Upper lobe of right lung (tissue), 1 donor: ENCODE measurements at places on chromosomes 16 and 17. TPM values are rescaled to one million over a fixed set of nuclear protein-coding genes. Genes with fewer than 3 reads are reported as not detected.

DNA sequence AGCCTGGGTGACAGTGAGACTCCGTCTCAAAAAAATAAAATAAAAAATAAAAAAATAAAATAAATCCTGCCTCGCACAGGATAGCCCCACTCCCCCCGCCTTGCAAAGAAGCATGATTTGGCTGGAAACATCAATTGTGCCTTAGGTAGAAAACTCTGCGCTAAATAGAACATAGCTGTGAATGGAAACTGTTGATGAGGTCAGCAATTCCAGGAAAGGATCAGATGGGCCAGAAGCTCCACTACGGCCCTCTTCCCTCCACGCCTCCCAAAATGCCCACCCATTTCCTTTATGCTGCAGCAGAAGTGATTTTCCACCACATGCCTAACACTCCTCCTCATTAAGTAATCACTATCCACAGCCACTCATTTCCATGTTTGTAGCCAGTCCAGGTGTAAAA lies 473.4 kb downstream of the XYLT1 start:
- DNase-seq = no peak

GRCh38 chr17:50939542-50939794 lies 73.3 kb upstream of the TOB1 start:
- DNase-seq = no peak

DNA sequence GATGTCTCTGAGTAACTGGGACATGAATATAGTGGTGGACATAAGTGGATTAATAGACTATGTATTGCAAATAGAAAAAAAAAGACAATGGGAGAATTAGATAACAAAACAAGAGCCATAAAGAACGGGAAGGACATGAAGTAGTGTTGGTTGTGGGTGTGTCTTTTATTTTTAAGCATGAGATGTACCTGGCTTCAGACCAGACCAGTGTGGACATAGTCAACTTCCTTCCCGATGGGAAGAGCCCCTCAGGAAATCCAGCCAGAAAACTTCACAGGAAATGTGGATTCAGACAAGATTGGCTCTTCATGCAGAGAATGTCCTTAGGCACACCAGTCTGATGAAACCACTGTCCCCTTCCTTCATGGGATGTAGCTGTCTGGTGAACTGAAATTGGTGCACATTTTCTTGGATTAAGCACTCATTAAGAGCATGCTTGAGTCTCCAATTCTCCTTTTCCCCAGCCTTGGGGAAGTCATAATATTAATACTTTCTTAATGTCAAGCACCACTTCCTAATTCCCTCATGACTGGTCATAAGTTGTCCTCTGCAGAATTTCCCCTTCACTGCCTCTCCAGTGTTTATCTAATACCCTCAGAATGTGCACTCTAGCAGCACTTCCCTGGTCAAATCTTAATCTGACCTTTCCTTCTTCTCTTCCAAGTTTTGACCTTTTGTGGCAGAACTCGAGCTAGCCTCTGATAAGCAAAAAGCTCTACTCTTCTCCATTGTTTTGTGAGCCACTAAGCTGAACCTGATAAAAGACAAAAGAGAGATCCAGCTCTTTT lies 350.6 kb upstream of the MAF start:
- DNase-seq = no peak

DNA sequence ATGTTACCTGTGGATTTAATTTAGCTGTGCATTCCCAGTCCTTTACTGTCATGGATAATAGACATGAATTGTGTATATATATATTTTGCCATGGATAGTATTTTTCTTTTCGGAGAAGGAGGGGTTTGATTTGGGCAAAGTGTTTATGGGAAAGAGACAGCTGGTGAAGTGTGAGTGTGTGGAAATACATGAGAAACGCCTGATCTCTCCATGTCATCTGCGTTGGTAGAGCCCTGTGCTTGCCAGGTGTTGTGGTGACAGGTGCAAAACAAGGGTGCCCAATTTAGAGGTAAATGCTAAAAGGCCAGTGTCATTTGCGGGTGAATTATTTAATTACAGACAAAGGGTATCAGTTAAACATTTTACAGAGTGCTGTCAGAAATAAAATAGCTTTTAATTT lies 23.4 kb downstream of the NDEL1 start:
- DNase-seq = no peak

- no peak for DNase-seq
These were observed 8.6 kb upstream of the PECAM1 start for GRCh38 chr17:64399071-64399766.

DNA sequence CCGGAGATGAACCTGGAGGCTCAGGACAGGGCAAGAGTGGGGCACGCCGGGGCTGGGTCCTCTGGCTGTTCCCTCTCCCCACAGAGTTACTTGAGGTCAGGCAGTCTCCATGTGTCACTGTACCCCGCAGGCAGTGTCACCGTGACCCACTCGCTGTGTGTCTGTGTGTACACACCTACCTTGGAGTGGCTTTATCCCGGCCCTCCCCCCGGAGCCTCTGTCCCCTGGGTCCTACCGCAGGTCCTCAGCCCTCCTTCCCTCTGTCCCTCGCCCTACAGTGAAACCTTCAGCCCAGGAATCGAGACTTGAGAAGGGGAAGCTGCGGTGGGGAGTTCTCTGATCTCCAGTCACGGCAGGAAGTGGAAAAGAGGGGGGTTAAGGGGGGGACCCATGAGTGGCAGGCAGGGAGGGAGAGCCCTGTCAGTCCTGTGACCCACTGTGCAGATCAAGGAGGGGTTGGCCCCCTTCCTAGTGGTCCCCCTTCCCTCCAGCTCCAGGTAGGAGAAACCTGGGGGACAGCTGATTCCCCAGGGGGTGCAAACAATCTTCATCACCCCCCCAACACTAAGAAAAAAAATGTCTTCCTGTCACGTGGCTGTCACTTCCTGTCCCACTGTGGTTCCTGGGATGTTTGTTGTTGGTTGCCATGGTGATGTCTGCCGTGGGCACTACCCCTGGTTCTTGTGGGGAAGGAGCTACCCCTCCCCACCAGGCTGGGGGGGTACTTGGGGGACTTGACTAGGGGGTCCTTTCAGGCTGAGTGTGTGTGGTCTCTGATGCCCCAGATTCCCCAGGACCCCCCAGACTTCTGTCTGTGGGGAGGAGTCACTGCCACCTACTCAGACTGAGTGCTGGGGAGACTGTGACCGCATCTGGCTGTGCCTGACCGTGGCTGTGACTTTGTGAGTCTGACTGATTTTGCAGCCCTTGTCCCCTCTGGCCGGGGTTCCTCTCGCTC lies 13.7 kb downstream of the RARA start:
- peak; percentile 89 for DNase-seq

DNA sequence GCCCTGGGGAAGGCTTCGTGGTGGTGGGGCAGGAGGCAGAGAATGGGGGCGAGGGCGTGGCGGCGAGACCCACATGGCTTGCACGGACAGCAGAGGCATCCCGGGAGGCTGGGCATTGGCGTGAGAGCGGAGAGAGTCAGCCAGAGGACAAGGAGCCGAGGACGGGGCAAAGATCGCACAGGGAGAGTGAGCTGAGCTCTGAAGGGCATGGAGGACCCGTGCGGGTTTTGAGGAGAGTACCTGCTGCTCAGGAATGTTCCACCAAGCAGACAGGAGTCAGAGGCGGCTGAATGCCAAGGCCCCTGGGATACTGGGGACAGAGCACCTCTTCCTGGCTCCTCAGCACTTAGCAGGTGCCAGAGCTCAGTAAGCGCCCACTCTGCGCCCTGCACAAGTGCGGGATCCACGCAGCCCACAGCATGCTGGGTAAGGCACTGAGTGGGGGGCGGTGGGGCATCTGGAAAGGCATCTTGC lies 47.8 kb downstream of the ARHGAP27 start:
- no peak for DNase-seq

DNA sequence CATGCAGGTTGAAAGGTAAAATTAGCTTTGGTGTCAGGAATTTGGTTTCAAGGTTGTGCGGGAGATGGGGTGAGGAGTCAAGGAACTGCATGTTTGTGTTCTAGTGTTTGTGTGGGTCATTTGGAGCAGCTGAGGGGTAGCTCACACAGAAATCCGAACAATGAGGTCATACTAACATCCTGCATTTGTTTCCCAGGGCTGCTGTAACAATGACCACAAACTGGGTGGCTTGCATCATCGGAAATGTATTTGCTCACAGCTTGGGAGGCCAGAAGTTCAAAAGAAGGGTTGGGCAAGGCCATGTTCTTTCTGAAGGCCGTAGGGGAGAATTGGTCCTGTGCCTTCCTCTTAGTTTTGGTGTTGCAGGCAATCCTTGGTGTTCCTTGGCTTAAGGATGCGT lies 287.4 kb downstream of the HAPSTR1 start:
- DNase-seq = no peak

DNA sequence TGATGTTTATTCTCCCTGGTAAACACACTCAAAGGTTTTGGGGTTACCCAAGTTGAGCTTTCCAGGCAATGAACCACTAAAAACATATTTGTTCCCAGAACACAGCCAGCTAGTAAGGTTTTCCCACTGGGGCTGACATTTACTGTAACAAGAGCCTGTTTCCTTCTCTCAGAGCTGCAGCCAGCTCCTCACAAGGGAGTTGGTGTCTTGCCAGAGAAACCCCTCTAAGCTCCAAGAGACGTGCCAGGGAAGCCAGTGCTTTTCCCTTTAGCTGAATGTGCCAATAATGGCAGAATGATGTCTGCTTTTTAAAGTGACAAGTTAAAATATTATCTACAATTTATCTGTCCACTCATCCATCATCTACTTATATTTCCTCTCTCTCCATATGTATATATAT lies 170.8 kb upstream of the RBFOX1 start:
- no peak for DNase-seq

- no peak for DNase-seq
These were observed 12.2 kb downstream of the MPP3 start for GRCh38 chr17:43820759-43821158.

GRCh38 chr16:47366228-47366627 lies 94.6 kb downstream of the ITFG1 start:
- no peak for DNase-seq

Gene FBRS
- 65.0 TPM for total RNA-seq

- DNase-seq = no peak
These were observed 506.2 kb upstream of the ZFHX3 start for GRCh38 chr16:73553941-73554660.

DNA sequence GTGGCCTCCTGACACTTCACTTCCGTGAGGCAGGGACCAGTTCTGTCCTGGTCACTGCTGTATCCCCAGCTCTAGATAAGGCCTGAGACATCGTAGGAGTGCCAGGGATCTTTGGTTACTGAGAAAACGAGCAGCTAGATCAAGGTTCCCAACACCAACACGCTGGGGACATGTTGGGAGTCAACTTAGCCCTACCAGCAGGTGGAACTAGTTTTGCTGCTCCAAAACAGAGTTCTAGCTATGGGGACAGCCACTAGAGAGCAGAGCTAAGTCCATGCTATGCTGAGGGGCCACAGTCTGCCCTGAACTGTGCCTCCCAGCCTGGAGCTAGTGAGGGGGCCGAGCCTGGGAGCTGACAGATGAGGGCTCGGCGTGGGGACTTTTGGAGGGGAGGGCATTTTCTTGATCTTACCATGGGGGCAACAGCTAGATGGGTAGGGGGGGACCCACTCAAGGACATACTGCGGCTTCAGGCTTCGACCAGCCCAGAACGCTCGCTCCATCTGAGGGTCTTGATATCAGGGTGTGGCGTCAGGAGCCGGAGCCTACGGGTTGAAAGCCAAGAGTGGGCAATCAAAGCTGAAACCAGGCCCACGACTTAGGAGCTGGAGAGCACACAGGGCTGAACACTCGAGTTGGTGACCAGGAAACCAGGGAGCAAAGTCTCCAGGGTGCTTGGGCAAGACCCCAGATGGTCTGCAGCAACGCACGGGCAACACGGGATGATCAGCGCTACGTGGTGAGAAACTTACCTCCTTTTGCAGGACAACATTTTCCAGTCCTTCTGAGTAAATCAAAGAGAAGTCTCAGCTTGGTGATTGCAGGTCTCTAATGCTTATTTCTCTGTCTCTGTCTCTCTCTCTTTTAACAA lies 13.4 kb downstream of the SNX20 start:
- no peak for DNase-seq

- DNase-seq = no peak
These were observed 338.5 kb downstream of the PMP22 start for GRCh38 chr17:14926526-14927122.
